ENCODE measurements at places on chromosomes 12 and 14.

GRCh38 chr12:22377731-22378496, 43.4 kb upstream of the ST8SIA1 start:
- DNase-seq, result no peak

- no peak for DNase-seq
These were observed 26.6 kb downstream of the KLHL28 start for GRCh38 chr14:44935155-44935554.

DNA sequence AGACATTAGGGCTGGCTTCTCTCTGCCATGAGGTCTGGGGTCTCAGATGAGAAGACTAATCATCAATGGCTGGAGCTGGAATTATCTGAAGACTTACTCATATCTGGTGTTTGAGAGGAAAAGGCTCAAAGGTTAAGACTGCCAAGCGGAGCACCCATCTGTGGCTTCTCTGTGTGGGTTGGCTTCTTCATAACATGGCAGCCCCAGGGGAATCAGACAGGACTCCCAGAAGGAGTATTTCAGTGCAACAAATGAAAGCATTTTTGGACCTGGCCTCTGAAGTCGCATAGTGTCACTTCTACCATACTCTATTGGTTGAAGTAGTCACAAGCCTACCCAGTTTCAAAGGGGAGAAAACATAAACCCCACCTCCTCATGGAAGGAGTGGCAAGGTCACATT, 171.8 kb upstream of the KRR1 start:
- DNase-seq, result no peak

GRCh38 chr12:108310489-108310888, 28.6 kb downstream of the CMKLR1 start:
- DNase-seq, result no peak

DNA sequence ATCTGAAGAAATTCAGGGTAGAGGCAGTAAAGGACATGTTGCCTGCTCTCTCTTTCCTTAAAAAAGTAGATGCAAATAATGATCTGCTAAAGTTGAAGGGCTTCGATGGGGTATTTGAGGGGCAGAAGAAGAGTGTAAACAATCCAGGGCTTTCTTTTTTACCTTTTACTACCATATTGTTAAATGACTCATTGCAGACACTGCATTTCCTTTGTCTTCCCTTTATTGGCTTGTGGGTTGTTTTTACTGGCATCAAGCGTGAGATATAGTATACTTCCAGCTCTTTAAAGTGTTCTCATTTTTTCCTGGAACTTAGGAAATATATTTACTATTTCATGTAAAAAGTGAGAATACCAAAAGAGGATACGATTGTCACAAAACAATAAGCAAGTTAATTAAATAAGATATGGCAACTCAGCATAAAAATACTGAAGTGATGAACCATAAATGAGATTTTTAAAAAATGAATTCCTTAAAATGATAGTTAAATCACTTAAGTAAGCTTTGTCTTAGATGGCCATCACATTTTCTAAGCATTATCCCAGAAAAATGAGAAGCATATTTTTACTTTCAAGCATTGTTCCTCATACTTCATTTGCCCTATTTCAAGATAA, 72.3 kb upstream of the KRAS start:
- peak; percentile 8 for DNase-seq

DNA sequence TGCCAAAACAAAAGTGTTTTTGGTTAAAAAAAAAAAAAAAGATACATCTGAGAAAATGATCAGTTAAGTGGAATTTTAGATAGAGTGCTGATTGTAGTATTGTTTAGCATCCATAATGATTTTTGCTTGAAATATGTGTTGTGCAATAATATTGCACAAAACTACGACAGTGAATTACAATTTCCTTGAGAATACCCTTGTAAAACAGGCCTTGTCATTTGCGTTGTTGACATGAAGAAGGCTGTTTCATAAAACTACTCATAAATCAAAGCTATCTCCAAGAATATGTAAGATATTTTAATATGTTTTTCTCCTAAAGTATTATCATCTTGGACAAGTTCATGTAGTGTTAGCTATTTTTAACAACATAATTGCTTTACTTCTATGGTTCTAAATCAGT, 1077.0 kb downstream of the LRFN5 start:
- no peak for DNase-seq

DNA sequence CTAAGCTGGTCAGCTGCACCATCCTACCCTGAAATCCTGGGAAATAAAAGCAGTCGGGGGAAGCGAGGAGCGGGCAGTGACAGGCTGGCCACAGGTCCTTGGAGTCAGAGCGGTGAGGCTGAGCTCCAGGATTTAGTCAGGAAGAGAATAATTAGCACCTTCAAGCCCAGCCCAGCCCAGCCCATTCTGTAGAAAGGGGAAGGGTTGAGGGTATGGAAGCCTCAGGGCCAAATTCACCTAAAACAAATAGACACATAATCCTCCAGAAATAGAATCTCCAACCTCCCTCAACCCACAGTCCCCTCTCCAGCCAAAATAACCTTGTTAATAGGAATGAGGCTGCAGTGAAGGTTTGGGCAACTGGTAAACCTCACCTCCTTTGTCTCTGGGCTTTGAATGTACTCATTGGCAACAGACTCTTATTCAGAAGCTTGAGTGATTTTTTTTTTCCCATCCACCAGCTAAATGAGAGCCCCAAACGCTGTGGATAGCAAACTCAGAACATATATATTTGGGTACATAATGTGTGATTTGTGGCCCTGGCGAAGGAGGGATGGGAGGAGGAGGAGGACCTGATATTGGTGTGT, 334.1 kb downstream of the DPF3 start:
- DNase-seq, result no peak

- DNase-seq, result no peak
These were observed 55.4 kb downstream of the KCNJ8 start for GRCh38 chr12:21718944-21719650.

DNA sequence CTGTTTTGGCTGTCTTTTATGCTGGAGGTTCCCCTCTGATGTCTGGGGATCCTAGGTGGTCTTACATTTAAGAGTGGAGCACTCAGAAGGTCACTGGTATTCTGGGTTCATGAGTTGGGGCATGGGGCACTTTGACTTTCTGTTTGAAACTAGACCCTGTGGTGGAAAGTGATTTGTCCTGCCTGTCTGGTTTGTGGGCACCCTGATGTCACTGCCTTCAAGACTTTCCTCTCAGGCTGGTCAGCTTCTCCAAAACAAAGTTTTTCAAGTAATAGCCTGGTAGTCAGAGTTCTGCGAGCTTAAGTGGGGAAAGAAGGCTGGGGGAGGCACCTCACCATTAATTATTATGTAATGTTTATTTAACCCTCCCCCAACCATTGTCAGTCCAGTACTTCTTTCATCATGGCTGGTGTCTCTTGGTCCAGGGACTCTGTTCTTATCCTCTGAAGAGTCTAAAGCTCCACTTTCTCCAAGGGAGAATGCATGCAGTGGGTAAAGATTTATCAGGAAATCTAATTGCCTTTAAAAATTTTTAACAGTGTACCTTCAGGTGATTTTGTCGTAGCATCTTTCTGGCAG, 35.3 kb downstream of the ZC3H14 start:
- no peak for DNase-seq

GRCh38 chr12:104249017-104249416, 33.4 kb downstream of the TXNRD1 start:
- DNase-seq, result no peak

GRCh38 chr14:72476657-72477499, 417.0 kb downstream of the DPF3 start:
- no peak for DNase-seq

DNA sequence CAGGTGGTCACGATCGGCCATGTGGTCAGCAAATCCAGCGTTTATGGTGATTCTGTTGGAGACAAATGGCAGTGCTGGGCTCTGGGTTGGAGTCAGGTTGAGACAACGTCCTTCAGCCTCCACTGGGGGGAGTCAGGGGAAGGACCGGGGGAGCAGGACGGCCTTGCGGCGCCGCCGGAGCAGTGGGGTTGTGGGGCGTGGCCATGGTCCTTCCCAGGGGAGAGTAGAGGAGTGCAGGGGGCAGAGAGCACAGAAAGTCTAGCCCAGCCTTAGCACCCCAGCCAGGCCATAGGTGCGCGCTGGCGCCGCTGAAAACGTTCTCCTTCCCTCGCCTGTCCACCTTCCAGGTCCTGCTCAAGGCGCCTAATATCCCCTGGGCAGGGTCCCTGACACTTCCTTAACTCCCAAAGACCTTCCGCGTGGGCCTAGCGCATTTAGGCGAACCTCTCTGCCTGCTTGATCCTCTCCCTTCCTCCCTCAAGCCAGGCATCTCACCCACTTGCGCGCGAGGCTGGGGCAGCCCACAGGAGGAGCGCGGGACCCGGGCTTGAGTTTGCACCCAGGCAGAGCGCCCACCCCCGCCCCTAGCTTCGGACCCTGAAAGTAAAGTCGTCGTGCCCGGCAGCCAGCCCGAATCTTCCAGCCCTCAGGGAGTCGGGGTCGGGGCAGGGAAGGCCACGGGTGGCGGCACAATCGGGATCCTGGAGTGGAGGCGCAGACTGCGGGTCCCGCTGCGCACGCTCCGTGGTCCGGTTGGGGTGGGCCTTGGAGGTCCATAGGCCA, 3.1 kb upstream of the KIF26A start:
- DNase-seq, result no peak

DNA sequence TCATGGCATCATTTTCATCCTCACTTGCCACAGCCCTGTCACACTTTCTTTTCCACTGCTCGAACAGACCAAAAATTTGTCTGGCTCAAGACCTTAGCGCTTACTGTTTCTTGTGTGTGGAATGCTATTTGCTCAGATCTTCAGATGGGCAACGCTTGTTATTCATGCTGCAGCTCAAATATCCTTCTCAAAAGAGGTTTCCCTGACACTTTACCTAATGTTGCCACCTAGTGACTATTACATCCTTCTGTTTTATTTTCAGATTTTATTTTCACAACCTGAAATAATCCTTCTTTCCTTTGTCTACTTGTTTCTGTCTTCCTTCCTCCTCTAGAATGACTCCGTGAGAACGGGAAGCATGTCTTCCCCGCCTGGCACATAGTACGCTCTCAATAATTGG, 5.6 kb downstream of the FBXO33 start:
- no peak for DNase-seq

DNA sequence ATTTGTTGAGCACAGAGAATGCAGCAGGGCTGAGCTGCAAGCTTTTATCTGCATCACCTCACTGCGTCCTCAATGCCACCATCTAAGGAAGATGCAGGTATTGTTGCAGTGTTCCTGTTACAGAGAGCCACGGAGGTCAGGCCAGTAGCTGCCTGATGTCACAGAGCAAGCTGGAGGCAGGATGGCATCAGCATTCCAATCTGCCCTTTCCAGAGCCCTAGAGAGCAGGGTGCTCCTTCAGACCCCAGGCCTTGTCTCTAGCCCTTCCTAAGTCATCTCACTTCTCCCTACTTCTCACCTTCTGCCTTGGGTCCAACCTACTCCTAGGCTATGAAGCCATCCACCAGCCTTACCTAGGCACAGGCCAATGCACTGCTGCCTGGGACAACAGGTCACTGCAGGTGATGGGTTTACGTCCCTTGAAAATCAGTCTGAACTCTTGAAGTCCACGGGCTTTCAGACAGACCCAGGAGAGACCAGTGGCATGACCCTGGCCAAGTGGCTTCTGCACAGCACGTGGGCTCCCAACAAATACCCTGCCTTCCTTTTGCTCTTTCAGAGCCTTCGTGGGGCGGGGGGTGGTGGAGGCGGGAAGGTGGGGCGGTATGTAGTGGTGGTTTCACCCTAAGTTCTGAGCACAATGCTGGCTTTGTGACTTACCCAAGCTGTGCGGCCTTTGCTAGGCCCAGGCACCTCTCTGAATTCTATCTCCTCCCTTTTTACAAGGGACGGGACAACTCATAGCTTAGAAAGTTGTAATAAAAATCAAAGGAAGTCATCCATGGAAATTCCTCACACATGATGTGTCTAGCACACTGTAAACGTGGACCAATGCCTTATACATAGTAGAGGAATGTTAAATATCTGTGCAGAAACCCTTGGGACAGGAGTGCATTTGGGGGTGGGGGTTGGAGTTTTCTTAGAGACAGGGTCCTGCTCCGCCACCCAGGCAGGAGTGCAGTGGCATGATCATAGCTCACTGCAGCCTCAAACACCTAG, 136.0 kb downstream of the KSR2 start:
- DNase-seq, result no peak

DNA sequence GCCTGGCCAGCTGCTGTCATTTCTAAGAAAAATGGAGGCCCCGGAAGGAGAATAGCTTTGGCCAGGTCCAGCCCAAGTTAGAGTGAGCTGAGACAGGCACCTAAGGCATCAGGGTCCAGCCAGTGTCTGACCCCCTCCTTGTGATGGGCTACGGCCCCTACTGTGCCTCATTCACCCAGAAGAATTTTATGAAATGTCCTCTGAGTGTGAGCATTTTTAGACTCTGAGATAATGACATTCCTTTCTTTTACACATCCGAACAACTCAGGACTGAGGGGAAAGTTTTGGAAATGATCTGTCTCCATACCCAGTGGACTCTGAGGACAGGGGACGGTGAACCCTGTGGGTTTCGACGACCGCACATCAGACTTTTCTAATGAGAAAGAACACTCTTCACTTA, 50.4 kb downstream of the SLC24A4 start:
- no peak for DNase-seq

DNA sequence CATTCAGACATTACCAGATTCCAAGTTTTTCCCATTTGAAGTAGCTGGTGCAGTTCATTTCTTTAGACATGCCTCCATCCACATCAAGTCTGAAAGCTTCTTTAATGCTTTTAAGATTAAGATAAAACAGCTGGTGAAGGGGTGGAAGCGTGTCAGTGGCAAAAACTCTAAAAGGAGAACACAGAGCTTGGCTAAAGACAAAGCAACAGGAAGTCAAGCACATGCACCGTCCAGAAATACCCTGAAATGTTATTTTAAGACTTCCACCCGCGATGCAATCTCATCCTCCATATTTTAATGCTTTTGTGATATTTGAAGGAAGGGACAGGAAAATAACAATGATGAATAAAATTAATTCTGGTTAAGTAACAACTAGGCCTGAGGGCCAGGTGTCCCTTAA, 31.8 kb downstream of the PPM1H start:
- DNase-seq, result no peak

DNA sequence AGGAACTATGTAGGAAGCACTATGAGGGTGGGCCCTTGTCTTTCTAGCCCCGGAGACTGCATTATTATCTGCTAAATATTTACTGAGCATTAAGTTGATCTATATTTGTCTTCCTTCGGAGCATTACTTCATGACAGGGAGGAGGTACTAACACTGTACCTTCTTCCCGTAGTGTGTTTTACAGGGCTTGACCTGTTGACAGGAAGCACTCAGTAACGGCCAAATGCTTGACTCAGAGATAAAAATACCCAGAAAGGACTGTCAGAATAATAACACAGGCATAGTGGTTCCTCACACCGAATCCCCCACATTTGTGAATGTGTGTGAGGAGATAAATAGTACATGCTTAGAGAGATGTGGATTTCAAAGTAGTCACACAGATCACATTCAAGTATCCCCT, 466.6 kb downstream of the EGLN3 start:
- DNase-seq, result no peak

GRCh38 chr12:97753332-97753731, 290.7 kb downstream of the RMST start:
- no peak for DNase-seq
